Upper lobe of right lung (tissue), 1 donor: ENCODE measurements at places on chromosomes 12 and 14. TPM values are rescaled to one million over a fixed set of nuclear protein-coding genes. Genes with fewer than 3 reads are reported as not detected.
A peak's percentile ranks its signal among the peaks of the same experiment; 100 is the strongest.

The DPPA3 gene
- total RNA-seq: not detected

DNA sequence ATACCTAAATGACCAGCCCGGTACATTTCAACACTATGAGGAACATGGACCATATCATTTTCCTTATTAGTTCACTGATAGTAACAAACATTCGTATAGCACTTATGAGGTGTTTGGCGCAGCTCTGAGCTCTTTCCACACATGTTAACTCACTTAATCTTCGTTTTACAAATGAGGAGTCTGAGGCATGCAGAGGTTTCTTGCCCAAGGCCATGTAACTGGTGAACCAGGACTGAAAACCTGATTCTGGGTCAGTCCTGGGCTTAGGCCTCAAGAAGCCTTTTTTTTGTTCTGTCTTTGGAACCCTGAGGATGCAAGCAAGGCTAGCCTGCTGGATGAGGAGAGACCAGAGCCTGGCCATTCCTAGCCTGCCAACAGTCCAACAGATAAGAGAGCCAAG is 55.0 kb downstream of the C14orf132 start:
- no peak for DNase-seq

GRCh38 chr14:71481021-71481654 is 451.1 kb upstream of the RGS6 start:
- DNase-seq: no peak

DNA sequence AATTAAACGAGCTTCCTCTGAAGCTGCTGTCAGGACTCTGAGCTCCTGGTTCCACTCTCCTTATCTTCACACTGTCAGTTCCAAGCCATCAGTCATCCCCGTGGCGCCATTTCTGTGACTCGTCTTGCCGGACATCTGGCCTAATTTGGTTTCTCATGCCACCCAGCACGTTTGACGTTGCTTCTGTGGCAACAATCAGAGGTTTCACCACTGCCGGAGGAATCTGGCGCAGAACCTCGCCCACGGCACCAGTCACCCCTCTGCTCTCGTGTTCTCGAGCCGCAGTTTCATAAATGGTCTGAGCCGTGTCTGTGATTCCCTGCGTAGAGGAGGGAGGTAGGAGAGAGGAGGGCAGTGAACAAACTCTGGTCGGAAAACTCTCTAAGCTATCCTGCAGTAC is 29.7 kb downstream of the BDKRB1 start:
- no peak for DNase-seq

DNA sequence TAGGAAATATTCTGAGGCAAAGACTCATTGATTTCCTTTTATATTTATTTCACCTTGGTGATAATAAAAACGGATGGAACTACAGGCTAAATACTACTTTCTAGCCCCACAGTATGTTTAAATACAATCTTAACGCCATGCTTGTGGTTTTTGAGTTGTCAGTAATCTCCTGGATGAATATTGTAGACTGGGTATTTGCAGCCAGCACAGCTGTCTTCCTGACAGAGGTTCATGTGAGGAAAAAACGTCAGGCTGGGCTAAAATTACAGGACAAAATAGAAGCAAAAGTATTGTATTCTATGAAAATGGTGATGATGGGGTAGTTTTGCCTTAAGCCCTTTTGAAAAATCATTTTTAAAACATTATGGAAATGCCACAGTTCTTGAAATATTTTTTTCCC is 140.9 kb downstream of the CCDC91 start:
- DNase-seq: no peak

The A2M gene
- total RNA-seq: 2,772 TPM

The ARF6 gene
- 61.5 TPM for total RNA-seq

DNA sequence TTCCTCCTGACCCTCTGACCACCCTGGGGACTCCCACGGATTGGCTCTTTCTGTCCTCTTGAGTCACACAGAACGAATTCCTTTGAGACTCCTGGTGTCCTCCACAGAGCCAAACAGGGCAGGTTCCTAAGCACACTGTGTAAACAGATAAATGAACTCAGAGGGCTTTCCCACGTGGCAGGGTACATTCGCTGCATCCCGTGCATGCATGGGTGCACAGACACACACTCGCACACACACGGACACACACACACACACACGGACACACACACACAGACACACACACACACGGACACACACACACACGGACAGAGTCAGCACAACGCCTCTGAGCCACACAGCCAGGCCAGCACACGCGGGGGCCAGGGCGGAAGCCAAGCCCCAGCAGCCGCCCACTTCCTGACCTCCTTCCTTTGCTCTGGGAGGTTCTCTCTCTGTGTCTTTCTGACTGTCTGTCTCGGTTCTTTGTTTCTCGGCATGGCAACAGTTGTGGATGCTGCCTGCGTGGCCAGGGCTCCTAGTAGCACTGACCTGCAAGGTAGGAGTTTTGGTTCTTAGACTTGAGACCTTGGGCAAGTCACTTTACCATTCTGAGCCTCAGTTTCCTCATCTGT is 706 bp downstream of the CRACR2A start:
- peak; percentile 77 for DNase-seq

DNA sequence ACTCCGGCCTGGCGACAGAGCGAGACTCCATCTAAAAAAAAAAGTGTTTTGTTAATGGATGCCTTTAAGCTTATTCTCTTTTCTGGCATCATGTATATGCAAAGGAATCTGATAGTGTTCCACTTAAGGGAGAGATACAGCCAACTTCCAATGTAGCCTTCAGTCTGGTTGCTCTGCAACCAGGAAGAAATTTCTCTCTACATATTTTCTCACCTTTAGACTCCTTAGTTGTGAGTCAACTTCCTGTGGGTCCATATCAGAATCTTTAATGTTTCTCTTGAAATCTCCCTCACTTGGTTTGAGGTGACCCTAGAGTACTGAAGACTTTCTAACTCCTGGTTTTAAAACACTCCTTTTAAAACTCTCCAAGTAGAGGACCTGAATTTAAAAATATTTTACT is 340.4 kb downstream of the SLC6A15 start:
- DNase-seq: no peak

GRCh38 chr12:42945927-42946326 is 356.4 kb upstream of the PRICKLE1 start:
- DNase-seq: no peak

- no peak for DNase-seq
Measured at GRCh38 chr12:26044007-26044394, 80.8 kb downstream of the BHLHE41 start.
